Astrocyte (in vitro differentiated cells and primary cell): ENCODE measurements at places on chromosomes 1 and 21. TPM values are rescaled to one million over a fixed set of nuclear protein-coding genes. Genes with fewer than 3 reads are reported as not detected.

- H3K36me3 ChIP-seq: peaks cover 6% of the 10 kb centered on the region
- no peak overlapping the region for H3K27ac ChIP-seq
- peaks cover 6% of the 10 kb centered on the region for H3K4me1 ChIP-seq
Measured at GRCh38 chr1:25863486-25864262, 4.4 kb upstream of the AUNIP start.

DNA sequence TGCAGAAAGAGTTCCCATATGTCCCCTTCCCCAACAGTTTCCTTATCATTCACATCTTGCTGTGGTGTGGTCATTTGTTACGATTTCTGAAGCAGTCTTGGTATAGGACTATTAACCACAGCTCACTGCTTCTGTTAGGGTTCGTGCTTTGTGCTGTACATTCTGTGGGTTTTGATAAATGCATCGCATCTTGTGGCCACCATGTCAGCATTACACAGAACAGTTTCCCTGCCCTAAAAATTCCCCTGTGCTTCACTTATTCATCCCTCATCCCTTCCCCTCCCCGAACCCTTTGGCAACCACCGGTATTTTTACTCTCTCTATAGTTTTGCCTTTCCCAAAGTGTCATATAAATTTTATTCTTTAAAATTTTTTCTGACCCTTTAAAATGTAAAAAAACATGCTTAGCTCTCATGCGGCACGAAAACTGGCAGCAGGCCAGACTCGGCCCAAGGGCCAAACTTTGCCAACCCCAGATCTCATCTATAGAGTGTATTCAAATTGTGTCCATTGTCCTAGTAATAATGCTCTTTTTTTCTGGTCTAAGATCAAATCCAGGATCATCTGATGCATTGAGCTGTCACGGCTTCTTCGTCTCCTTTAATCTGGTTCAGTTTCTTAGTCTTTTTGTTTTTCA is 78.2 kb downstream of the SIM2 start:
- peaks cover 14% of the 10 kb centered on the region for H3K4me1 ChIP-seq
- H3K27ac ChIP-seq: no peak overlapping the region
- H3K4me3 ChIP-seq: no peak overlapping the region
- H3K36me3 ChIP-seq: no peaks in the 10 kb centered on the region
- DNase-seq: peak; percentile 43

GRCh38 chr1:56535362-56535761 is 44.0 kb downstream of the PLPP3 start:
- DNase-seq: no peak
- peaks cover 10% of the 10 kb centered on the region for H3K36me3 ChIP-seq
- no peak overlapping the region for H3K4me3 ChIP-seq
- H3K27me3 ChIP-seq: no peaks in the 10 kb centered on the region
- no peak overlapping the region for H3K27ac ChIP-seq
- no peaks in the 10 kb centered on the region for H3K4me1 ChIP-seq

- H3K4me3 ChIP-seq: no peak overlapping the region
- H3K4me1 ChIP-seq: no peaks in the 10 kb centered on the region
- DNase-seq: peak; percentile 35
- no peak overlapping the region for H3K27ac ChIP-seq
- H3K27me3 ChIP-seq: peaks cover 5% of the 10 kb centered on the region
- H3K36me3 ChIP-seq: no peaks in the 10 kb centered on the region
Measured at GRCh38 chr1:119582801-119583200, 65.3 kb downstream of the ZNF697 start.

DNA sequence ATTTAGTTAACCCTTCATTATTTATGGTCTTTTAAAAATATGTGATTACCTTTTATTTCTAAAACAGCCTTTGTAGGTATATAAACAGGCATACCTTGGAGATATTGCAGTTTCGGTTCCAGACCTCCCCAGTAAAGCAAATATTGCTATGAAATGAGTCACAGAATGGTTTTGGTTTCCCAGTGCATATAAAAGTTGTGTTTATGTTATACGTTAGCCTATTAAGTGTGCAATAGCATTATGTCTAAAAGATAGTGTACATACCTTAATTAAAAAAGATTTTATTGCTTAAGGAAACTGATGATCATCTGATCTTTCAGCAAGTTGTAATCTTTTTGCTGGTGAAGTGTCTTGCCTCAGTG is 44.1 kb downstream of the XCL2 start:
- no peak for DNase-seq
- H3K27ac ChIP-seq: no peak overlapping the region
- H3K27me3 ChIP-seq: no peaks in the 10 kb centered on the region
- H3K36me3 ChIP-seq: no peaks in the 10 kb centered on the region
- H3K4me1 ChIP-seq: peaks cover 2% of the 10 kb centered on the region

GRCh38 chr1:218813237-218813636 is 360.4 kb upstream of the LYPLAL1 start:
- DNase-seq: peak; percentile 76
- no peak overlapping the region for H3K27ac ChIP-seq
- peaks cover 7% of the 10 kb centered on the region for H3K4me1 ChIP-seq
- no peak overlapping the region for H3K4me3 ChIP-seq
- no peaks in the 10 kb centered on the region for H3K36me3 ChIP-seq

GRCh38 chr21:31892686-31893085 is 19.9 kb downstream of the HUNK start:
- no peaks in the 10 kb centered on the region for H3K36me3 ChIP-seq
- no peaks in the 10 kb centered on the region for H3K4me1 ChIP-seq
- DNase-seq: no peak

DNA sequence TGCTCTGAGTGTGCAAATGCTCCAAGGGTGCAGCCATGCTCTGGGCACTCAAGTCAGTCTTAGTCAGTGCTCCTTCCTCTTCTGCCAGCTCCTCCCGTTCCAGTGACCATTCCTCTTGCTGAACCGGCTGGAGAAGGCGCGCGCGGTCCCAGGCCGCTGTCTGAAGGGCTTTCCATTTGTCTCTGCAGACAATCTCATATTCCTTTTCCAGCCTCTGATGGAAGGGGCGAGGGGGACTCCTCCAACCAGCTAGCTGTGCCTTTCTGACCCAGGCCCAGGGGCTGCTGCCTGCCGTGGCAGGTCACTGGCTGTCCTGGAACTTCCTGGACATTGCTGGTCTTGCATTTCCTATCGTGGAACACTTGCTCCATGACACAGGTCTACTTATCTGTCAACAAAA is 67.5 kb downstream of the RIPK4 start:
- H3K4me3 ChIP-seq: no peak overlapping the region
- DNase-seq: no peak
- H3K27me3 ChIP-seq: peaks cover 9% of the 10 kb centered on the region
- no peak overlapping the region for H3K27ac ChIP-seq

DNA sequence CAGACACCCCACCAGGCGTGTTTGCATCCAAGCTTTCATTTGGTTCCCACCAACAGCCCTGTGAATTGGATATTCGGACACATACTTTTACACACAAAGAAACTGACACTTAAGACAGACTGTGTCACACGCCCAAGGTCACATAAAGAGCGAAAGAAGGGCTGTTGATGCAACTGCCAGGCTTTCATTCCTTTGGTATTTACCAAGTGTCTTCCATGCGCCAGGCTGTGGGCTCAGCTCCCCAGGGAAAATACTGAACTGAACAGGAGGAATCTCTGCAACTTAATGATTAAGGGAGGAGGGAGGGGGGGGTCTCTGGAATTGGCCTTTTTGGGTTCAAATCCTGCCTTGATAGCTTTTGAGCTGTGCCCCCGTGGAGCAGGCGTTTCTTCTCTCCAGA is 122.8 kb downstream of the ACTL8 start:
- peak; percentile 26 for DNase-seq
- peaks cover 33% of the 10 kb centered on the region for H3K4me1 ChIP-seq
- H3K27ac ChIP-seq: no peak overlapping the region
- no peak overlapping the region for H3K4me3 ChIP-seq
- no peaks in the 10 kb centered on the region for H3K27me3 ChIP-seq

- no peaks in the 10 kb centered on the region for H3K27me3 ChIP-seq
- peak; percentile 85 for DNase-seq
- peaks cover 7% of the 10 kb centered on the region for H3K4me1 ChIP-seq
- H3K27ac ChIP-seq: peak overlapping the region; percentile 59
Measured at GRCh38 chr1:53326088-53326597, 1.7 kb downstream of the LRP8 start.

DNA sequence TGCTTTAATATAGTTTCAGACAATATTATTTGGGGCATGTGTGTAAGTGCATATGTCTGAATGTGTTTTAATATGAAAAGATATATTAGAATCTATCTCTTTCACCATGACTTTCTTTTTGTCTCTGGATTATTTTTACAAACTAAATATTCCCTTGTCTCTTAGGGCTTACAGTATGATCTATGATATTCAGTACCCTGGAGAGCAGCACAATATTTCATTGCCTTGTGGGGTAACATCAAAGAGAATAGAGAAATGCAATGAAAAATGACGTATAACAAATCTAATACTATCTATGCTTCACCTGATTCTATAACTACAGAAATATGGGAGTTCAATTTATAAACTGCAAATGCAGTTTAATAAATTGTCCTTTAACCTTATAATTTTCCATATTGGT is 2084.5 kb downstream of the MRPL39 start:
- DNase-seq: no peak
- no peak overlapping the region for H3K4me3 ChIP-seq
- no peaks in the 10 kb centered on the region for H3K36me3 ChIP-seq
- H3K27ac ChIP-seq: no peak overlapping the region

- H3K4me1 ChIP-seq: no peaks in the 10 kb centered on the region
- no peaks in the 10 kb centered on the region for H3K27me3 ChIP-seq
- H3K36me3 ChIP-seq: peaks cover 10% of the 10 kb centered on the region
- DNase-seq: no peak
- no peak overlapping the region for H3K4me3 ChIP-seq
Measured at GRCh38 chr1:37851782-37852210, 7.6 kb downstream of the MTF1 start.

DNA sequence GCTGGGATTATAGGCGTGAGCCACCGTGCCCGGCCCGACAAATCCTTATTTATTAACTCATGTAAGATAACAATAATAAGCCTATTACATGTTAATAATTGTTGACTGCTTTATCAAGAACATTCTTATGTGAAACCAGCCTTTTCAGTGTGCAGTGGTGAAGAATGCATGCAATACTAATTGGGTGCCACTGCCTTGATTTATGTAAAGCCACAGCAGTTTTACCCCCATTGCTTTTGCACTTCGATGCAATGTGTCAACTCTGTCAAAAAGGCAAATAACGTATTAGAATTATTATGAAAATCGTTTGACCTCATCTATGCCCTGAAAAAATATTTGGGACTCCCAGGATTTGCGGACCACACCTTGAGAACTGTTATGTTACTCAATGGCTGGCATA is 18.3 kb downstream of the NPR1 start:
- H3K4me1 ChIP-seq: peaks cover 6% of the 10 kb centered on the region
- no peak for DNase-seq
- H3K4me3 ChIP-seq: no peak overlapping the region
- no peak overlapping the region for H3K27ac ChIP-seq
- no peaks in the 10 kb centered on the region for H3K27me3 ChIP-seq

DNA sequence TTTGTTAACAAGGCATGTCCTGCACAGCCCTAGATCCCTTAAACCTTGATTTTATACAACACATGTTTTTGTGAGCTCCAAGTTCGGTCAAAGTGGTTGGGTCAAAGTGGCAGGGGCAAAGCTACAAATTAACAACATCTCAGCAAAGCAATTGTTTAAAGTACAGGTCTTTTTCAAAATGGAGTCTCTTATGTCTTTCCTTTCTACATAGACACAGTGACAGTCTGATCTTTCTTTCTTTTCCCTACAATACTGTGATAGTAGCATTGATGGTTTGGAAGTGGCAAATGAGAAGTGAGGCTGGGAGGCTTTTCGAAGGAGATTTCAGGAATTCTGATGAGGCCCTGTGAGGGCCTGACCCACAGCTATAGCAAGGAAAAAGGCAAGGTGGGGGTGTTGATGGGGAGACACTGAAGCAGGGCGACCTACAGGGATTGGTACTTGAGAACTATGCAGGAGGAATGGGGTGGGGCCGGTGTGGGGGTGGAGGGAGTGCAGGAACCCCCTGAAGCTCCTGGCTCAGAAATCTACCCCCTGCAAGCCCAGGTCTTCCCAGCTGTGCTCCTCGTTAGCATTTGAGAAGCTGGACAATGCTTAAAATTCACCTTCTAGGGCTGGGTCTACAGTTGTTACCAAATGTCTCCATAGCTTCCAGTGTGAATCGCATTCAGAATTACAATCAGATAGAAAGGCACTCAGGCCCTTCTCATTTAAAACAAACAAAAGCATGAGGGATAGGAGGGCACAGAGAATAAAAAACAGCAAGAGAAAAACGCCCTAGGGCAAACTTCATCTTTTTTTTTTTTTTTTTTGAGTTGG is 102.6 kb upstream of the PPM1J start:
- H3K4me1 ChIP-seq: peaks cover 8% of the 10 kb centered on the region
- H3K36me3 ChIP-seq: no peaks in the 10 kb centered on the region
- H3K27ac ChIP-seq: no peak overlapping the region
- no peak for DNase-seq
- no peak overlapping the region for H3K4me3 ChIP-seq
- H3K27me3 ChIP-seq: no peaks in the 10 kb centered on the region

DNA sequence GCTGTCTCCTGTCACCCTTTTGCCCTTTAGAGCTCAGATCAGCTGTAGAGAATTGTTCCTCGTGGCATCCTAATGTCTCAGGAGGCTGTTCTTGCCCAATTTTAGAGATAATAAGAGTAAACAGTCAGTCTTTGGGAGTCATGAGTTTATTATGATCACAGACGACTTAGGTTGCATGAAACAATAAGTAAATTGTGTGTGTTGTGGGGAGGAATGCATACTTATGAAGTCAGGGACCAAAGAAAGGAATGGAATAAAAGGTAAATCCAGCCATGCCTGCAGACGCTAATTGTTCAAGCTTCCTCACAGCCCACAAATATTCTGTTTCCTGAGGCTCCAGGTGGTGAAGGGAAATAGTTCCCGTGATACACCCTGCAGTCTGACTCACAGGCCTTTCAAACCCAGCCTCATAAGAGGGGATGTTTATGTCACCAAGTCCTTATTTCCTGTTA is 897 bp downstream of the EPHX4 start:
- H3K4me1 ChIP-seq: peaks cover 14% of the 10 kb centered on the region
- peak; percentile 59 for DNase-seq
- H3K27ac ChIP-seq: peak overlapping the region; percentile 20
- no peaks in the 10 kb centered on the region for H3K27me3 ChIP-seq

GRCh38 chr21:33121715-33122475 is 52.0 kb downstream of the OLIG1 start:
- no peak overlapping the region for H3K4me3 ChIP-seq
- H3K27me3 ChIP-seq: peaks cover 42% of the 10 kb centered on the region
- H3K4me1 ChIP-seq: no peaks in the 10 kb centered on the region
- peak; percentile 19 for DNase-seq

DNA sequence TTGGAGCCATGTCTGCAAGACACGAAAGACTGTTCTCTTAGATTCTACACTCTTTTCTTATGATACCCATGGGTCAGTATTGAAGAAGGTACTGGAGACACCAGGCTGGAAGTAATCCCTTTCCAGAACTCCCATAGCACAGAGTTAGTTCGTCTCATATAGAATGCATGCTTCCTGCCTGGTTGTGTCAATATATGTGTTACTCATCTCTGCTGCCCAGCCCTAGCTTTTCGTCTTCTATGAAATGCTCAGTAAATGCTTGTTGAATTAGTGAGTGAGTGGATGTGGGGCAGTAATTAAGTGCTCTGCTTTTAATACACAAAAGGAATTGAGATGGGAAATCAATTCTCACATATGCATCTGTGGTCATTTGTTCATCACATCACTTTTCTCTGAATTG is 32.1 kb downstream of the ADCY10 start:
- H3K27ac ChIP-seq: peak overlapping the region; percentile 30
- no peak overlapping the region for H3K4me3 ChIP-seq
- H3K4me1 ChIP-seq: peaks cover 21% of the 10 kb centered on the region
- no peaks in the 10 kb centered on the region for H3K36me3 ChIP-seq
- DNase-seq: peak; percentile 13

The KRTAP19-1 gene
- not detected in 2 replicates for total RNA-seq

The AGT gene
- 1.2 and 3.0 TPM in 2 replicates for total RNA-seq

The KCND3 gene
- total RNA-seq: 0.43 TPM in 2 replicates

The ODR4 gene
- 21.3 and 22.1 TPM in 2 replicates for total RNA-seq

The GUCA2B gene
- total RNA-seq: not detected in 2 replicates

The SLC16A4 gene
- 14.1 and 14.8 TPM in 2 replicates for total RNA-seq
